Activated naive CD4-positive, alpha-beta T cell treated with anti-CD3 and anti-CD28 coated beads for 36 hours (primary cell): ENCODE measurements at places on chromosomes 11 and 22.

- no peak overlapping the region for H3K27ac ChIP-seq
- DNase-seq = no peak
- no peaks in the 10 kb centered on the region for H3K27me3 ChIP-seq
- peaks cover 58% of the 10 kb centered on the region for H3K4me1 ChIP-seq
These were observed 2.8 kb downstream of the CTSW start for GRCh38 chr11:65882120-65883057.

- peaks cover 32% of the 10 kb centered on the region for H3K36me3 ChIP-seq
- H3K4me1 ChIP-seq = peaks cover under 1% of the 10 kb centered on the region
- H3K27me3 ChIP-seq = no peaks in the 10 kb centered on the region
- no peak overlapping the region for H3K27ac ChIP-seq
These were observed 7.4 kb upstream of the MDK start for GRCh38 chr11:46373787-46374740.

DNA sequence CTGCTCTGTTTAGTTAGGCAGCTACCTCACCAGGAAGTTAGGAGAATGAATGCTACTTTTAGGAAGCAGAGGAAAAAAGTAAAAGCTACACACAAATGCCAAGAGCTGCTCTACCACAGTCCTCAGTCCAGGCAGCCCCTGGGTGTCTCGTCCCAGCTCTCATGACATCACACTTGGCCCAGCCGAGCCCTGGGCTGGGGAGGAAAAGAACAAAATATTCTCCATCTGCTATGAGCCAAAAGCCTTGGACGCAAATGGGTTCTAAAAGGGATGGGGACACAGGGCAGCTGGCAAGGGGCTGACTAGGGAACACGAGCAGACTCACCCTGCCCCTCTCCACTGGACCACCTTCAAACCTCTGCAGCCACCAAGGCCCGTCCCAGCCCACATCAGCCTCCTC is 26.1 kb downstream of the TMEM184B start:
- H3K4me3 ChIP-seq = no peak overlapping the region
- no peak overlapping the region for H3K27ac ChIP-seq
- no peaks in the 10 kb centered on the region for H3K4me1 ChIP-seq
- no peak for DNase-seq

GRCh38 chr11:15969701-15970329 is 386.5 kb downstream of the SOX6 start:
- no peak overlapping the region for H3K4me3 ChIP-seq
- no peak for DNase-seq
- H3K36me3 ChIP-seq = no peaks in the 10 kb centered on the region
- H3K27ac ChIP-seq = no peak overlapping the region
- no peaks in the 10 kb centered on the region for H3K27me3 ChIP-seq
- H3K4me1 ChIP-seq = no peaks in the 10 kb centered on the region

DNA sequence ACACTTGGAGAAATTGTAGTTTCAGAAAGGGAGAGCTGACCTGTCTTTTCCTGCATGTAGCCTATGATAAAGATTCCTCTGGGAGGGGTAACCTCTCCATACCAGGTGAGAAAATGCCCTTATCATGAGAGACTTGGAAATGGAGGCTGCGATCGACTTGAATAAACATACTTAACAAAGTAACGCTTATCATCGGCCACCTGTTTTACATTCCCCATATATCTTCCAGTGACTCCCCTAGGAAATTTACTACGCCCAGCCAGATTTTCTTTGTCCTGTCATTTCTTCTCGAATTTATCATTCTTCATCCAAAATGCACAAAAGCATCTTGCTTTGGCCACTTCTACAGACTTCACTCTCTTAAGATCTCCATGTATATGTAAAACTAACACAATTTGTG is 143.5 kb downstream of the CCDC81 start:
- H3K4me1 ChIP-seq = peaks cover 14% of the 10 kb centered on the region
- H3K27me3 ChIP-seq = no peaks in the 10 kb centered on the region
- DNase-seq = no peak
- H3K27ac ChIP-seq = no peak overlapping the region
